ENCODE measurements at places on chromosomes 2 and 18. TPM values are rescaled to one million over a fixed set of nuclear protein-coding genes. Genes with fewer than 3 reads are reported as not detected.

The KLHL41 gene
- 0.46 TPM for total RNA-seq

The PHOSPHO2 gene
- 3.5 TPM for total RNA-seq

The DNAJC5G gene
- total RNA-seq: not detected

The KCNG2 gene
- total RNA-seq: not detected

The TTN gene
- 3.1 TPM for total RNA-seq

The AQP12B gene
- total RNA-seq: not detected

The CCL20 gene
- total RNA-seq: 7.9 TPM

The L3MBTL4 gene
- 0.11 TPM for total RNA-seq

The TTLL4 gene
- 33.7 TPM for total RNA-seq

The NR4A2 gene
- total RNA-seq: 19.1 TPM

The MOB4 gene
- total RNA-seq: 10.8 TPM

The FOSL2 gene
- total RNA-seq: 225 TPM

The ARHGEF33 gene
- 0.09 TPM for total RNA-seq

The PLEK gene
- total RNA-seq: 0.89 TPM

The INPP5D gene
- 40.5 TPM for total RNA-seq

The CYRIA gene
- total RNA-seq: 2.5 TPM

The DUSP2 gene
- 248 TPM for total RNA-seq

The FLACC1 gene
- total RNA-seq: 0.72 TPM

Measured in activated CD4-positive, alpha-beta T cell treated with anti-CD3 and anti-CD28 coated beads for 36 hours (primary cell).